ENCODE measurements at places on chromosomes 7 and 10.

GRCh38 chr10:571166-571565 is 118.3 kb downstream of the DIP2C start:
- DNase-seq = no peak

DNA sequence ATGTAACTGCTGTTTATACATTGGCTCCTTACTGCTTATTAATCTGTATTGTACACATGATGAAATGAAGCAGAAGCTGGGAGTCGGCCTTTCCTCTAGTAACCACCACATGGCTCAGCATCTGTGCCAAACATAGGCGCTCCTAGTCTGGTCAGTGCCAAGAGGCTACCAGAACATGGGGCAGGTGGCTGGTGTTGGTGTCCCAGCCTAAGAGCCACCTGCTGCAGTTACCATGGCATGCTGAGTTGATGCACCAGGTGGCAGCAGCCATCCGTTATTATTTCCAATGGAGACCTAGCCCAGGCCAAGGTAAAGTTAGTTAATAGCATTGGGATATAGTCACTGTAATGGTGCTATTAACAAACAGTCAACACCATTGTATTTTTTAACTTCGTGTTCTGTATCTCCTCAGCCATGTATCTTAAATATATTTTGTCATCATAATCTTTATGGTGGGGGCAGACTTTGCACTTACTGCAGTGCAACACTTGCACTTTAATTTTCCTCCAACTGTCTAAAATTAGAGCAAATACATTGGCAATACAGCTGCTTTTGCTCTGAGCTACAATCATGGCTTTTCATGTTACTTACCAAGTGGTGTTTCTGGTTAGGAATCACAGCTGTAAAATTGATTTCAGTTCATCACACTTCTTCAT is 33.1 kb downstream of the HBP1 start:
- DNase-seq = no peak

- no peak for DNase-seq
Observed at GRCh38 chr7:31476941-31477677, 36.8 kb upstream of the ITPRID1 start.

GRCh38 chr10:133237588-133238465 is at the start of gene VENTX:
TSS of gene VENTX (plus strand) at chr10:133237855. CDS start at chr10:133237915, 60 bp downstream.
- no peak for DNase-seq

GRCh38 chr7:30660331-30661255 is 21.7 kb downstream of the CRHR2 start:
- DNase-seq = no peak

DNA sequence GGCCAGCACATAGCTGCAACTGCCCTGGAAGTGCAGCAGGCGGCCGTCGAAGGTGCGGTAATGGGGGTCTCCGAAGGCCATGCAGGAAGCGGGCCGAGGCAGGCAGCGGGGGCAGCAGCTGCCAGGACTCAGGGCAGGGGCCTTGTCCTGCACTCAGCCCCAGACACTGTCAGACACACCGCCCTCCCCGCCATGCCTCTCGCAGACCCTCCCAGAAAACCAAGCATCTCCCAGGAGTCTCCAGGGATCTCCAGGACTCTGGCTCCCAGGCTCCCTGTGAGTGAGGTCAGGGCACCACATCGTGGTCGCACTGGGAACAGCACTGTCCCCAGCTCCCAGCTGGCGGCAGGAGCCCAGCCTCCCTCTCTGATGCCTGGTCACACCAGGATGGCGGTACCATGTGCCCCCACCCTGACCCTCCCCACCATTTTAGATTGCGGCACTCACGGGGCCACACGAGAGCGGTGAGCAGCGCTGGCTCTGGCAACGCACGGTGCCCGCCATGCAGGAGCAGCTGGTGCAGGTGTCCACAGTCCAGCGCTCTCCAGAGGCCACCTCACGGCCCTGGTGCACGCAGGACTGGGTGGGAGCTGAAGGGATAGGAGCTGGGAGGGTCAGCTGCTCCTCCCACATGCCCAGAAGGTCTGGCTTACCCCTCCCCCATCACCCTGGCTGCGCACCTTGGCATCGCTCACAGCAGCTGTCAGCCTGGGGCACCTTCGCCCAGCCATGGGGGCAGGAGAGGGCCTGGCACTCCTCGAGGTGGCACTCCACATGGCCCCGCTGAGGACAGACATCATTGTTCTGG is 17.5 kb downstream of the ATP6V1F start:
- DNase-seq = no peak

DNA sequence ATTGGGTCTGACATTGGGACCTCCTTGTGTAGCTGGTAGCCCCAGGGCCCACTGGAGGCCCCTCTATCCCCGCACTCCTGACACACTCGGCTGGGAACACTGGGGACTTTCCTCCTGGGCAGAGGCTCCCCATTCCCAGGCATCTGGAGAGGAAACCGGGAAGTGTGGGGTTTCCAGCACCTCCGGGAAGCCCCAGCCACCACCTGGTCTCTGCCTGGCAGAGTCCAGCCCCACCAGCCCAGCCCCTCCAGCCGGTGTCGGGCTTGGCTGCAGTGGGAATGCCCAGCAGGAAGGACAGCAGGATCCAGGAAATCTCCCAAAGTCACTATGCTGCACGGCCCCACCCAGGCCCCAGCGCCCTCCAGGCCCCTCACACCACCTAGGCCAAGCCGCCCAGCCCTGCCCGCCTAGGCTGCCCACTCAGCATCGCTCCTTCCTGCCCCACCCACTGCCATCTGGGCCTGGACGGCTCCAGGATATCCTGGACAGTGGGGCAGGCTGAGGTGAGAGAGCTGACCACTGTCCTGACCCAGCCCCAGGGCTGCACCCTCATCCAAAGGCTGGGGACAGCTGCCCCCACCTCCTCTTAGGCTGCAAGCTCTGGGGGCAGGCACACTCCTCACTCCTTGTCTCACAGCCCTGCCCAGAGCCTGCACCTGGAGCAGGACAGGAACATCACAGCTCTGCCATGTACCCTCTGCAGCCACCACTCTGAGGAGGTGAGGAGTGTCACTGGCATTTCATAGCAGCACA is 11.8 kb downstream of the RASGEF1A start:
- DNase-seq = no peak

GRCh38 chr10:131846240-131847101 is 54.3 kb upstream of the PPP2R2D start:
- no peak for DNase-seq

All from activated T-helper 9 cell treated with anti-CD3 and anti-CD28 coated beads, Interleukin-2, amount 50 U/mL, for 16 hours (primary cell).